ENCODE measurements at places on chromosomes 3 and 15.

DNA sequence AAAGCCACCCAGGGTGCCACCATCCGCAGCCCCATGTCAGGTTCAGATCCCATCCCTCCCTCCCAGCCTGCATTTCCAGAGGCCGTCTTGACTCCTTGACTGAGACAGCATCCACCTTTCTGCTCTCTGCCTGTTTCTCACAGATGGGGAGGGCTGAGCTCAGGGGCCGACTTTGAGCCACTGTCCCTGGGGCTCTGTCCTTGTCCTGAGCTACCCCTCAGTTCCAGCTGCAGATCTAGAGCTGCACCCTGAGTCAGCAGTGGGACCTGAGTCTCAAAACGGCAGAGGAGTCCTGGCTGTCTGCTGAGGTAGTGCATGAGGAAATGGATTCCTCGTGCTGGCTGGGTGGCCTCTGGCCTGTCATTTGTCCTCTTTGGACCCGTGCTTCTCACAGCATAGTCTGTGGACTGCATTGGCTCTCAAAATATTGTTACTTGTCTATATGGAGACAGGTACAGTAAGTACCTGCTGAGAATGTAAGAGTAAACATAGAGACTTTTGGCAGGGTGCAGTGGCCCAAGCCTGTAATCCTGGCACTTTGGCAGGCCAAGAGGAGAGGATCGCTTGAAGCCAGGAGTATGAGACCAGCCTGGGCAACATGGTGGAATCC, 22.3 kb downstream of the RPLP1 start:
- DNase-seq = no peak

- DNase-seq = no peak
These were observed 98.2 kb upstream of the UBE3A start for GRCh38 chr15:25536801-25537611.

DNA sequence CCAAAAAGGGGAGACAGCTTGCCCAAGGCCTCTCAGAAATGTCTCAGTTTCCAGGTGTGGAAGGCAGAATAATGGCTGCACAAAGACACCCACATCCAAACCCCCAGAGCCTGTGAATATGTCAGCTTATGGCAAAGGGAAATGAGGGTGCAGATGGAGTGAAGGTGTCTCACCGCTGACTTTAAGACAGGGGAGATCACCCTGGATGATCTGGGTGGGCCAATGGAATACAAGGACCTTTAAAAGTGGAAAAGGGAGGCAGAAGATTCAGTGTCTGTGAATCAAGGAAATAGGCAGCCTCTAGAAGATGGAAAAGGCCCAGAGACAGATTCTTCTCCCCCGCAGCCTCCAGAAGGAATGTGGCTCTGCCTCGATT, 48.8 kb upstream of the ATP2B2 start:
- DNase-seq = no peak

DNA sequence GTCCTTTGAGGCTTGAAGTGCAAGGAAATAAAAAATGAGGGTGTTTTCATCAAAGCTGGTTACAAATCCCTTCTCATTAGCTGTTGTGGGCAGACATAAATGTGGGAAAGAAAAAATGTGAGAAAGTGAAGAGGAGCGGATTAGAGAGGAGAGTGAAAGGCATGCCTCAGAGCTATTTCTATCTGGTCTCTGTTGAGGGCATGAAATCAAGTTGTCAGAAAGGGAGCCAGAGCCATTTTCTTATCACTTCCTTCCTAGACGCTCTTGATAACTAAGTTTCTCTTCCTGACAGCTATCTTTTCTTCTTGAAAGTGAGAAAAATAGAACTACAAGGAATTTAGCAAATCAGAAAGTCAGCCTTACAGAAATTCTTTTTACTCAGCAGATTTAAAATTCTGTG, 20.8 kb upstream of the CAPN3 start:
- DNase-seq = no peak

- no peak for DNase-seq
These were observed 727 bp upstream of the TM2D3 start for GRCh38 chr15:101652786-101653430.

GRCh38 chr15:74381481-74381880, 14.0 kb upstream of the CYP11A1 start:
- DNase-seq = no peak

DNA sequence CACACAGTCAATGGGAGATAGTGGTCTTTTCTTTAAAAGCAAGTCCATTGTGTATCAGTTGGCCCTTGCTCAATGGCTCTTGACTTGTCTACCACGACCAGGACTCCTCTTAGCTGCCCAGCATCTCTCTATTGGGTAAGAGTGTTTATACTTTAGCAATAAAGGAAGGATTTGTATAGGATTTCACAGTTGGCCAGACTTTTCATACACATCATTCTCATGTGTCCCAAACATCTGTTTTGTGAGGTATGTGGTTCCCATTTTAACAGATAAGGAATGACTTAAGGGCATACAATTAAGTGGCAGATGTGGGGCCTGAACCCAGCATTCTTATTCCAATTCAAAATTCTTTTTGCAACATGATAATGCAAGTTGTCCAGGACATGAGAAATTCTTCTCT, 191.5 kb downstream of the CHST2 start:
- no peak for DNase-seq

- no peak for DNase-seq
These were observed 15.0 kb upstream of the FBLN2 start for GRCh38 chr3:13533885-13534301.

DNA sequence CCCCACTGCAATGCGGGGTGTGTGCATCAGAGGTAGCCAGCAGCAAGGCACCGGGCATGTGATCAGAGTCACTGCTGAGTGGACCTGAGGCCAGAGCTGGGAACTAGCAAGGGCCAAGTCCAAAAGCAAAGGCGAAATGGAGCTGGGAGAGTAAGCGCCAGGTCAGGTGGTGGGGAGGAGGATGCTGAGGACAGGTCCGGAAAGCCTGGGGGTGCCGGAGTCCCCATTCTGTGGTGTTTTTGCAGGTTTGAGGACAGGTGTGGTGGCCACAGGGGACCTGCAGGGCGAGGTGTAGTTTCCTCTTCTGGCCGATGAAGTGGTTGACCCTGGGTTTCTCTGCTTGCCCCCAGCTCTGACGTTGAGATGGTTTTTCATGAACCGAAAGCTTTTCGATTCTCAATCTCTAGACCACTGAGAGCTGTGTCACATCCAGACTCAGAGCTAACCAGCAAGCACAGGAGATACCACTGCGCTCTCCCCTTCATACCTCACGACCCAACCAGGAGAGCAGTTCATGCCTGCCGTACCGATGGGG, 35.0 kb upstream of the HES1 start:
- no peak for DNase-seq

GRCh38 chr3:55723653-55724406, 236.7 kb upstream of the WNT5A start:
- DNase-seq = no peak

GRCh38 chr3:5437296-5437782, 249.8 kb downstream of the EDEM1 start:
- DNase-seq = no peak

GRCh38 chr15:27057904-27058645, 87.1 kb downstream of the GABRG3 start:
- no peak for DNase-seq

Measured in DND-41 (cell line).